Stimulated activated CD8-positive, alpha-beta memory T cell treated with anti-CD3 and anti-CD28 coated beads, Interleukin-7, amount 100 ng/mL, for 1 hour (primary cell): ENCODE measurements at places on chromosomes 7 and 10.

- DNase-seq: no peak
Observed at GRCh38 chr7:51275532-51275931, 41.1 kb downstream of the COBL start.

GRCh38 chr10:12720217-12720981 lies 281.1 kb downstream of the CCDC3 start:
- no peak for DNase-seq

DNA sequence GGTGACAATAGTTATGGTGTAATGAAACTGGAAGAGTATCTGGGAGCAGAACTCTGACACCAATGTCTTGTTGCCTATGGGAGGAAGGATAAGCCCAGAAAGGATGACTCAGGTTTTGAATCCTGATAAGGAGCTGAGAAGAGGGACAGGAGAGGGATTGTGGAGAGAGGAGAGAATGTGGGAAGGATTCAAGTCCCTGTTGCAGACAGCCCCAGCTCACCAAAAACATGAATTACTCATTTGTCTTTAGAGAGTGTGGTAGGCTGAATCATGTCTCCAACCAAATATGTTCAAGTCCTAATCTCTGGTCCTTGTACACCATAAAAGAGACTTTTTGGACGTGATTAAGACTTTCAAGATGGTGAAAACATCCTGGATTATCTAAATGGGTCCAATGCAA lies 206.9 kb upstream of the PHYHIPL start:
- no peak for DNase-seq

DNA sequence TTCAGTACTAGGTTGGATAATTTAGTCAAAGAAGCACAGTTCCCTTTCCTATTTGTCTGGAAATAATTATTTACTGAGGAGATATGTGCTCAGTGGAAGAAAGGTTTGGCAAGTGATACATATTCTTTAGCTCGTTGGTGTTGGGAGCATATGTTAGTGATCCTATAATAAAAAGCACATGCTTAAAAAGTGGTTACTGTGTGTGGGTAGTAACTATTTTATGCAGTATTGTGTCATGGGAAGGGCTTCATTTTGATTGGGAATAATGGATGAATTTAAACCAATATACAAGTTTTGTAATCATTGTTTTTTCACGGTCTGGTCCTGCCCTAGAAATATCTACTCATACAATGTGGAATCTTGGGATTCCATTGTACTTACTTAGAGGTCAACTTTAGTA lies 188.7 kb upstream of the PPP1R3A start:
- no peak for DNase-seq

- no peak for DNase-seq
Observed at GRCh38 chr7:157397036-157397720, 60.4 kb downstream of the DNAJB6 start.
